ENCODE measurements at places on chromosomes 7 and 10.

- DNase-seq, result no peak
These were observed 4.1 kb downstream of the IMPDH1 start for GRCh38 chr7:128405471-128406313.

DNA sequence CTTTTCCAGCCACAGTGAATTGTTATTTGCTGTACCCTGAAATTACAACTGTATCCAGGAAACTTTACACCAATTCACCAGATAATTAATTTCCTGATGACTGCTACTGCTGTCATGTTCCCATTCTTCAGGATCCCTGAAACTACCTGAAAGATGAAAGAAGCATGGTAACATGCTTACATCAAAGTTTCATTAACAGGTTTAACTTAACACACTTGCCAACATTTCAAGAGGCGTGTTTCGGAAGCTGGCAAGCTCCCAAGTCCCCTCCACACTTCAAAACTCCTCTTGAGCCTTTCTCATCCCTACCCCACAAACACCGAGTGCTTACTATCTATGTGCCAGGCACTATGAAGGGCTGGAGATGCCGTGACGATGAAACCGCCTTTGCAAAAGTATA lies 88.6 kb downstream of the MPP7 start:
- no peak for DNase-seq

DNA sequence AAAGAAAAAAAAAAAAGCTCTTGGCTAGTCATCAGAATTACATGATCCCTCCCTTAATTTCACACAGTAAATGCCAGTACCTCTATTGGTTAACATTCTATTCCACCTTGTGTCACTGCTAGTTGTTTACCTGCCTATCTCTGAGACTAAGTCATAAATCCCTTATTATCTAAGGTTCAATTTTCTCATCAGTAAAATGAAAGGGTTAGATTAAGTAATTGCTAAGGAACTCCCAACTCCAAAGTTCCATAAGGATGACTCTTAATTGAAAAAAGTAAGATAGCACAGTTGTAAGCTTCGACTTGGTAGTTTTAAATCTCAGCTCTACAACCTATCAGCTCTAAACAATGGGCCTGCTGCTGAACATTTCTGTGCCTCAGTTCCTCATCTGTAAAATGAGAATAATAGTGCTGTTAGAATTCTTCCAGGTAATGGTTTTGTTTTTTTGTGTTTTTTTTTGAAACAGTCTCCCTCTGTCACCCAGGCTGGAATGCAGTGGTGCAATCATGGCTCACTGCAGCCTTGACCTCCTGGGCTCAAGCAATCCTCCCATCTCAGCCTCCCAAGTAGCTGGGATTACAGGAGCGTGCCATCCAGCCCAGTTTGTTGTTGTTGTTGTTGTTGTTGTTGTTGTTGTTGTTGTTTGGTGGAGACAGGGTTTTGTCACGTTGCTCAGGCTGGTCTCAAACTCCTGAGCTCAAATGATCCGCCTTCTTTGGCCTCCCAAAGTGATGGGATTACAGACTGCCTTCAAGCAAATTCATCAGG lies 35.6 kb downstream of the SRPK2 start:
- DNase-seq, result no peak

GRCh38 chr7:68821846-68822245 lies 776.4 kb upstream of the AUTS2 start:
- no peak for DNase-seq

GRCh38 chr10:11411926-11412545 lies 199.4 kb downstream of the USP6NL start:
- no peak for DNase-seq

DNA sequence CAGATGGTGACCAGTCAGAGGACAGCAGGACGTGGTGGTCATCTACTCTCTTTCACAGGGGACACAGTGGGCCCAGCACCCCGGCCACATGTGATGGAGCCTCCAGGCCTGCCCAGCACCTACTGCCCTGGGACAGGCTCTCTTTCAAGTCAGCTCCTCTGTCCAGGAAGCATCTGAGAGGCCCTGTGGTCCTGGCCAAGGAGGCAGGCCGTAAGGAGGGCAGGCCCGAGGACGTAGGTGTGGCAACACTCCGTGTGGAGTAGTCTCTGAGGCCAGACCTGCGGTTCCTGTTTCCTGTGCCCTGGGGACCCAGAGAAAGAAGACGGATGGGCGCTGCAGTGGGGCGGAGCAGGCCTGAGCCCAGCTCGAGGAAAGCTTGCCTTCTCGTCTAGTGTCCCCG lies 179.2 kb downstream of the EBF3 start:
- DNase-seq, result no peak

DNA sequence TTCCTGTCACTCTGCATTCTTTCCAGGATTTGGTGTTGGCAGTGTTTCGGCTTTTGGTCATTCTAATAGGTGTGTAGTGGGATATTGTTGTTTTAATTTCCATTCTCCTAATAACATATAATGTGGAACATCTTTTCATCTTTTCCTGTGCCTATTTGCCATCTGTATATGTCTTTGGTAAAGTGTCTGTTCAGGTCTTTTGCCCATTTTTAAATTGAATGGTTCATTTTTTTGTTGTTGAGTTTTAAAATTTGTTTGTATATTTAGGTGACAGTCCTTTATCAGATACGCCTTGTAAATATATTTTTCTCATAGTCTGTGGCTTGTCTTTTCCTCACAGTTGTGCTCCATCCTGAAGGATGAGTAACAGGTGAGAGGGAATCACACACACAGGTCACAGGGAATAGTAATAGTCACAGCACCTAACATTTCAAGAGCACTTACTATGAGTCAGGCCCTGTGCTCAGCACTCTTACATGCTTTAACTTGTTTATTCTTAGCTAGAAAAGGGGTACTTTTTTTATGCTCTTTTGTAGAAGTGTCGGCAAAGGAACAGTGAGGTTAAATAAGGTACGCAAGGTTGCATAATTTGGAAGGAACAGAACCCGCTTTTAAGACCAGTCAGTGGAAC lies 117.1 kb upstream of the GATA3 start:
- DNase-seq, result no peak

GRCh38 chr10:93445978-93446720 lies 36.0 kb downstream of the MYOF start:
- DNase-seq, result no peak

- DNase-seq, result no peak
These were observed 66.1 kb upstream of the RNF148 start for GRCh38 chr7:122768827-122769226.

DNA sequence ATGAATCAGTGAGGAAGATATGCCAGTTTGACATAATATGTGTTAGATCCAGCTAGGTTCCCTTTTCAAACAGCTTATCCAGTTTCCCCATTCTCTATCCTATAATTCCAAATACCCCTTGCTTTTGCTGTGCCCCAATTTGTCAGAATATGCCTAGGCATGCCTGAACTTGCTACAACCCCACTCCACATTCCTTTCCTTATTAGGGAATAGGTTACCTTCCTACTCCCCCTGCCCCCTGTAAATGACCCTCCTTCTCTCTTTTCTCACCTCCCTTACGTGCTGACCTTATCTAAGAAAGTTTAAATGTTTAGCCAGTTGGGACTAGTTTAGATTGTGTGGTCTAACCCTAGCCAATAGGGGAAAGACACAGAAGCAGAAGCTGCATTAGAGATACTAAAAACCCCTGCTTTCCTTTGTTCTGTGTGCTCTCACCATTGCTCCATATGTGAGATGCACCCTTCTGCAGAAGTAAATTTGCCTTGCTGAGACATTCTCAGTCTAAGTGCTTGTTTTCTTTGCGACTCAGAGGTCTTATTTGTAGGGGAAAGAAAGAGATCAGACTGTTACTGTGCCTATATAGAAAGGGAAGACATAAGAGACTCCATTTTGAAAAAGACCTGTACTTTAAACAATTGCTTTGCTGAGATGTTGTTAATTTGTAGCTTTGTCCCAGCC lies 267.8 kb downstream of the SH2D4B start:
- DNase-seq, result no peak

DNA sequence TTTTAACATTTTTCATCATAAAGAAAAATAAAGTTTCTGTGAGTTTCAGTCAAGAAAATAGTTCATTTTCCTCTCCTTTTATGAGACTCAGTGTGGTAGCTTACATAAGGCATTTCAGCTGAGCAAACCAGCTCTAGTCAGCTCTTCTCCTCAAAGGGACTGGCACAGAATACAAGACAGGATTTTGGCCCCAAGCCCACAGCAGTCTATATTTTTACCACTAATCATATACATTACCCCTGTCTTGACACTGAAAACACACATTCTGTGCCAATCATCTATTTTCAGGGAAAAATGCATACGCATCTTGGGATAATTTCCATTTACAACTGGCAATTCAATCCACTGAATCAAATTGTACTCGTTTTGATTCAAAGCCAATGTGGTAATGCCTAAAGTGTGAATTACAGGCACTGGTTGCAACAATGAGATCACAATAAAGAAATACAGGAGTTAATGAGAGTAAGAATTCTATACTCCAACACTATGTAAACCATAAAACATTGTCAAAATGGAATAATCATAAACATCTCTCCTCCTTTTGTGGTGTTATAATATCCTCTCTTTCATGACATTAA lies 186.4 kb downstream of the CACNA2D1 start:
- DNase-seq, result no peak

DNA sequence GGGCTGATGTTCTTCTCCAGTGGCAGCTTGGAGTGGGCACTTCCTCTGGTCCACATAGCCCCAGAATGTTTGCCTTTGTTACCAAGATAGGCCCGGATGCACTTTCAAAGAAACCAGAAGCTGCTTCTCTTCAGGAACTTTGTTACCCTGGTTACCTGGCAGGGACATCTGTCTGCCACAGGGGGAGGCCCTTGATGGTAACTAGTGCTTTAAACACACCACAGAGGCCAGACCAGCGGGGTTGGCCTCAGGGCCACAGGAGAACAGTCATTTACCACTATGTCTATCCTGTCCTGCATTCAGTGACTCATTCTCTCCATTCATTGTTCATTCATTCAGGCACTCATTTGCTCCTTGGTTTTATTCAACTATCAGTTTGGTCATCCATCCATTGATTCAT lies 11.9 kb upstream of the PLEKHA1 start:
- no peak for DNase-seq

- no peak for DNase-seq
These were observed 52.5 kb downstream of the NRCAM start for GRCh38 chr7:108403597-108404217.

DNA sequence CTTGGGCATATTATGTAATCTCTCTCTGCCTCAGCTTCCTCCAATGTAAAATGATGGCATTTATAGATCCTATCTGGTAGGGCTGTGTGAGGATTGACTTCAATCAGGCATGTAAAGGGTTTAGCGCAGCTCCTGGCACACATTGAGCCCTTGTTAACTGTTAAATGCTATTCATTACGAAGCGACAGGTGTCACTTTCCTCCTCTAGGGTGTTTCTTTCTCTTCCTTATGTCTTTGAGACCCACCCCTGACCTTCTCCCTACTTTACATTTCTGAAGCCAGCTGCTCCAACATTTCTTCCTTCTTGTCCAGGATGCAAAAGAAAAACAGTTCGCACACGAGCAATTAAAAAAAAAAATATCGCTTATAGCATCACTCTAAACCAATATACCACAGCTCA lies 5.7 kb upstream of the R3HCC1L start:
- DNase-seq, result no peak

GRCh38 chr10:458421-458851 lies 231.0 kb downstream of the DIP2C start:
- DNase-seq, result no peak

DNA sequence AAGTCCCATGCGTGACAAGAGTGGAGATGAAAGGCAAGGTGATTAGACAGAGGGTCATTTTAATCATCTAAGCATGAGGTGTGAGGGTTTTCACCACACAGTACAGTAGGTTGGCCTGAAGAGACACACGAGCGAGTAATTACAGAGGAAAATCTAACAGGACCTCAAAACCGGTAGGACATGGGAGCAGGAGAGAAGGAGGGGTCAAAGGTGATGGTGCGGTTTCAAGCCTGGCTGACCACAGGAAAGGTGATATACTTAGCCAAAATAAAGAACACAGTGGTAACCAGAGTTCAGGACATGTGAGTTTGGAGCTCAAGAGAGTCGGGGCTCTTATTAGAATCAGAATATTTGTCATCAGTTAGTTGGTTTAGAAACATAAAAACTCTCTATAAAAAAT lies 20.0 kb downstream of the GLI3 start:
- no peak for DNase-seq

DNA sequence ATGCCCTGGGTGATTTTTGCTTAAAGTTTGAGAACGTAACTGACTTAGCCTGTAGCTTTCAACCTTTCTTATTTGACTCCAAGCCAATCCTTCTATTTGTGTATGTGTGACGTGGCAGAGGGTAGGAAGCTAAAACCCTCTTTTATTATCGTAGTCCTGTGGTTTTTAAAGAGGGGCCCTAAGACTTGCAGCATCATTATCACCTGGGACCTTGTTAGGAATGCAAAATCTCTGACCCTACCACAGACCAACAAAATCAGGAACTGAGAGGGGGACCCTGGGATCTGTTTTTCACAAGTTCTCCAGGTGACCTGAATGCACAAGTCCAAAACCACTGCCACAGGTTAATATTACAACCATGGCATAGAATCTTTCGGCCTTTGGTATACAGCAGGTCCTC lies 80.1 kb downstream of the OSBPL3 start:
- no peak for DNase-seq

GRCh38 chr7:27192546-27193334 lies 7.2 kb downstream of the HOXA13 start:
- no peak for DNase-seq

- no peak for DNase-seq
These were observed 248.5 kb downstream of the NSUN6 start for GRCh38 chr10:18402853-18403252.

- no peak for DNase-seq
These were observed 40.2 kb downstream of the FRMPD2 start for GRCh38 chr10:48234295-48234694.

Measured in fibroblast of skin of left quadriceps (primary cell).